ENCODE measurements at places on chromosomes 3 and 15.
A peak's percentile ranks its signal among the peaks of the same experiment; 100 is the strongest.

DNA sequence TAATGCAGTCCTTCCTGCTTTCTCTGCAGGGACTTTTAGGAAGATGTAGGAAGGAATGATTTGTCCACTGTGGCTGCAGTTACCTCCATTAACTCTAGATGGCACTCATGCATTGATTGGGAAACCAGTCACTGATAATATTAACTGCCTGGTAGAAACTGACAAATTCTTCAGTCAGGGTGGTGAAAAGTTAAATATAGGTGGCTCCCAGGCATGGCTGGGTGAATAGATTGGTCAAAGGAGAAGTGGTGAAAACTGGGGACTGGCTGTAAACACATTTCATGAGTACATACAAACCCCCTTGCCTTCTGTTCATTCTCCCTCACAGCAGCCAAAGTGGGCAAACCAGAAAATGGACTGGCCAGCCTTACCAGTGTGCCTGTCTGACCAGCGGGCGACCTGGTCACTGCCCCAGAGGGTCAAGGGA, 333.4 kb downstream of the THSD4 start:
- DNase-seq: peak; percentile 67

DNA sequence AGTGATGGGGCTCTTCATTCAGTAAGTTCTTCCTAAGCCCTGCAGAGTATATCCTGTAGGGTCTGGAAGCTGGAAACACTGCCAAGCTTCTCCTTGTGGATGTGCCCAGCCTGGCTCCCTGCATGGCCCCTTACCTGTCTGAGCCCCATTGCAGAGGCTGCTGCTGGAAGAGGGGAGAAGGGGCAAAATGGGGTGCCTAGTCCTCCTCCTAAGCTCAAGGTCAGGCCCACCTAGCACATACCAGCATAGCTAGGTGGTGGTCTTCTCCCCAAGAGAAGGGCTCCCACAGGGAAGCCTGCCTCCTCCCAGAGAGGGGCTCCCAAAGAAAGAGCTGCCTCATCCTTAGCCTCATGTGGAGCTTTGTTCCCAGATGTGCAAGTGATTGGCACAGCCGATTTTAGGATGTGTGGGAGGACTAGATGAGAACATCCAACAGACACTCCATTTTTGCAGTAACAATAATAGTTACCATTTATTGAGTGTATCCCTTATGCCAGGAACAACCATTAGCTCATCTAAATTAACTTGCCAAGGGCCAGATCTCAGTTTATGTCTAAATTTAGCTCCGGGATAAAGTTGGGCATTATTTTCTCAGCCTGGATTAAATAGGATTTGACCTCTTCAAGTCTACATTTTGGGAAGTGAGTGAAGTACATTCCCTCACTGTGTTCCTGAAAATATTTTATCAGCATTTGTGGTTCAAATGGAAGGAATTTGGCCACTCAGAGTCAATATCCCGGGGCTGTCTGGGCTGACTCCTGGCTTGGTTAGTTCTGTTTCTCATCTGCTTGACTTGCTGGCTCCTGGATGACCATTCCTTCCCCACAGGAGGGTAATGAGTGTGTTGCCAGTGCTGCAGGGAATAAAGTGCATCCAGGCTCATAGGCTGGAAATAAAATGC, 291.1 kb upstream of the ROPN1 start:
- no peak for DNase-seq

- DNase-seq: no peak
Observed at GRCh38 chr3:43373560-43373928, 87.2 kb downstream of the SNRK start.

DNA sequence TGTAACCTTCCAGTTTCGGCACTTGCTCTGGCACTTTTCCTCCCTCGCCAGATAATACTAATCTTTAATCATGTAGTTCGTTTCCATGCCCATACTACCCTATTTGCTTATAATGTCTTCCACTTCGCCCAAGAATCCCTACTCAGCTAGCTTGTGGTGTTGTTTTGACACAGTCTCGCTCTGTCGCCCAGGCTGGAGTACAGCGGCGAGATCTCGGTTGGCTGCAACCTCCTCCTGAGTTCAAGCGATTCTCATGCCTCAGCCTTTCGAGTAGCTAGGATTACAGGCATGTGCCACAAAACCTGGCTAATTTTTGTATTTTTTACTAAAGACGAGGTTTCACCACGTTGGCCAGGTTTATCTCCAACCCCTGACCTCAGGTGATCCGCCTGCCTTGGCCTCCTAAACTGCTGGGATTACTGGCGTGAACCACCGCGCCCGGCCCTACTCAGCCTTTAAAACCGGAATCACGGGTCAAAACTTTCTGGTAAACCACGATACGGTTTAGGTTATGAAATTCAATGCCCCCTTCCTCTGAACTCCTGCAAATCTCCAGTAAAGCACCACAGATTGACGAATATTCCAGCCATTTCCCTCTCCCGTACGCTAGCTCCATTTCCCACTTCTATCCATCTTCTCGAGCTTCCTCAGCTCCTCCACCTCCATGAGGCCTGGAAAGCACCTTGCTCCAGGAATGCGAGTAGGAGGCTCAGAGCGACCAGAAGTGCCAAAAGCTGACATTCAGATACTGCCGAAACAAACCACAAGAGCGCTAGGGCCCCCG, 878 bp upstream of the RAD51 start:
- DNase-seq: no peak

DNA sequence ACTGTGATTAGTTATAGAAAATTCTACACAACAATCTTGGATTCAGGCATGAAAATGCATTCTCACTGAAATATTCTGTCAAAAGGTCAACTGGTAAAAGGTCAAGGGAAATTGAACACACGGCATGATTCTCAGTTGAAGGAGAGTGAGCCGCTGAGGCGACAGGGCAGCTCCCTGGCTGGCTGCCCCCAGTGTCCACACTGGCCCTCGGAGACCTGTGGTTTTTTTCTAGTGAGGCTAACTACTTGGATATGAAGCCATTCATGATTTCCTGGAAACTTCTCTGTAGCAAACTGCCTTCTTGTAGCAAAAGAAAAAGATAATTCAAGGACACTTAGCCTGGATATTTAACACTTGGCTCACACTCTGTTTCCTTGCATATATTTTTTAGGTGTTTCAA, 37.2 kb downstream of the AADACL2 start:
- DNase-seq: no peak

- no peak for DNase-seq
Observed at GRCh38 chr3:45560281-45560971, 34.1 kb upstream of the LIMD1 start.

DNA sequence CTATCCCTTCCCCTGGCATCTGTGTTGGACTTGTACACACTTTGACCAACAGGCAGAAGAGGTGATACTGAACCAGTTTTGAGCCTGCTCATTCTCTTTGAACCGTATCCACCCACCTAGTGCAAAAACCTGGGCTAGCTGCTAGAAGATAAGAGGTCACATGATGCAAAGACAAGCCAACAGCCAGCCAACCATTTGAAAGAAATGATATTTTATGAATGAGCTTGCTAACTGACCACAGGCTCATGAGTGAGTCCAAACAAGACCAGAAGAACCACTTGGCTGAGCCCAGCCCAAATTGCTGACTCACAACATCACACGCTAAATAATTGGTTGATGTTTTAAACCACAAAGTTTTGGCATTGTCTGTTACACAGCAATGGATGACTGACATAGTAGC, 74.0 kb upstream of the CTNNB1 start:
- DNase-seq: no peak

DNA sequence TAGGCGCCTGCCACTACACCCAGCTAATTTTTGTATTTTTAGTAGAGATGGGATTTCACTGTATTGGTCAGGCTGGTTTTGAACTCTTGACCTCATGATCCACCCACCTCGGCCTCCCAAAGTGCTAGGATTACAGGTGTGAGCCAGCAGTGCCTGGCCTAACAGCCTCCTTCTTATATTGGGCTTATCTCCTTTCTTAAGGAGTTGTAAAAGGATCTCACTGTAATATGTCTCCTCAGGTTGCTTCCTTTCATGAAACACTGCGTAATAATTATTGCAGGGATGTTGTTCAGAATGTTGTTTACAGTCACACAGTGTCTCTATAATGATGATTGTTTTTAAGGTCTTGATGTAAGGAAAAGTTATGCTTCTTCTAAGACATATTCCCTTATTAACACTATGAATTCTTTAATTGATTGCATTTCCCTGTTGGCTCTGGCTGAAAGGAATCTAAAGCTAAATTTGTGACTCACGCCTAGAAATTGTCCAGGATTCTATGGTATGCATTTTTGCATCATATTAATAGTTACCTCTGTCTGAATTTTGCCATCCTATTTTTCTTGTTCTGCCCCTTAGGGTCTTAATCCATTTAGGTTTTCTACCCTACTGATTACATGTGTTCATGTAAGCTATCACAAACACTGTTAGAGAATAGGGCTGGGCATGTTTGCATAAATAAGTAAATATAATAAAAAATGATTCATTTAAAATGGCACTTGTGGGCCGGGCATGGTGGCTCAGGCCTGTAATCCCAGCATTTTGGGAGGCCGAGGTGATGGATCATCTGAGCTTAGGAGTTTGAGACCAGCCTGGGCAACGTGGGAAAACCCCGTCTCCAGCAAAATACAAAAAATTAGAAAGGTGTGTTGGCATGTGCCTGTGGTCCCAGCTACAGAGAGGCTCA, 24.5 kb upstream of the RNF111 start:
- no peak for DNase-seq

Measured in neural crest cell (in vitro differentiated cells).